ENCODE measurements at places on chromosomes 11 and 22.

GRCh38 chr11:35688023-35688422 lies 25.4 kb downstream of the TRIM44 start:
- no peak for DNase-seq

DNA sequence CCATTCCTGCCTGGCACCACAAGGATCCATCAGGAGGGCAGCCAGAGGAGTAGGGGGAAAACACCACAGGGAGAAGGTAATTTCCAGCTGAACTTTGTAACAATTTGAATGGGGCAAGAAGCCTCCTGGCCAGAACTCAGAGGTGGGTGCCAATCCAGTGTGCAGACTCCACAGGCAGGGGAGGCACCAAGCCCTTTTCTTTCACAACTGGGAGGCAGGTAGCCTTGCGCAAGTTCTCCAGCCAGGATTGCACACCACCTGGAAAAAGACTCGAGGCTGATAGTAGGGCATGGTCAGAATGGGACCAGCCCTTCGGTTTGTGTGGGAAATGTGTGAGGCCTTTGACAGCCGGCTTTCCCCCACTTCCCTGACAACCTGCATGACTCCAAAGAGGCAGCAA lies 161.9 kb upstream of the ARHGAP42 start:
- DNase-seq: no peak

GRCh38 chr11:132782102-132782501 lies 750.2 kb downstream of the OPCML start:
- peak; percentile 31 for DNase-seq

GRCh38 chr22:50691521-50691920 lies 18.9 kb downstream of the SHANK3 start:
- DNase-seq: no peak

DNA sequence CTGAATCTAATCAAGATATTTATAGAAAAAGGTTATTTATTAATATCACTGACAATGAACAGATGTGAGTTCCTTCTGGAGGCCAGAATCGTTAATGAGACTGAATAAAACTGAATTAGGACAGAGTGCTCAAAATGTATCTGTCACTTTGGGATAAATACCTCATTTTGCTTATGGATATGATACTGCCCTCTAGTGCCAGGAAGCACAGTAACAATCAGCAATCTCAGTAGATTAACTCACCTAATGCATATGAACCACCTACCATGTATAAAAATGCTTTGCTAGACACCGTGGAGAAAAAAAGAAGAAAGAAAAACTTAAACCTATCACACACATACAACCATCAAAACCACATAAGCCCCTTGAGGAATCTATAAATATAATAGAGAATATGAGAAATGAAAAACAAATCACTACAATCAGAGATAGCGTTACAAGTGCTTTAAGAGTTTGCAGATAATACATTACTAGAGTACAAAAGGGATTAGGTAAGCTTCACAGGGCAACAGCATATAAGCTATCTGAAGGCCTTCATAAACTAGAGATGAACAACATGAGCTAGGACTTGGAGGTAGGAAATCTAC lies 117.4 kb downstream of the SGSM3 start:
- peak; percentile 28 for DNase-seq

- no peak for DNase-seq
These were observed 4.0 kb downstream of the OR51F2 start for GRCh38 chr11:4825132-4825531.

- no peak for DNase-seq
These were observed 30.3 kb downstream of the BCR start for GRCh38 chr22:23210428-23211170.

GRCh38 chr11:19891022-19891421 lies 178.4 kb downstream of the NAV2 start:
- no peak for DNase-seq

DNA sequence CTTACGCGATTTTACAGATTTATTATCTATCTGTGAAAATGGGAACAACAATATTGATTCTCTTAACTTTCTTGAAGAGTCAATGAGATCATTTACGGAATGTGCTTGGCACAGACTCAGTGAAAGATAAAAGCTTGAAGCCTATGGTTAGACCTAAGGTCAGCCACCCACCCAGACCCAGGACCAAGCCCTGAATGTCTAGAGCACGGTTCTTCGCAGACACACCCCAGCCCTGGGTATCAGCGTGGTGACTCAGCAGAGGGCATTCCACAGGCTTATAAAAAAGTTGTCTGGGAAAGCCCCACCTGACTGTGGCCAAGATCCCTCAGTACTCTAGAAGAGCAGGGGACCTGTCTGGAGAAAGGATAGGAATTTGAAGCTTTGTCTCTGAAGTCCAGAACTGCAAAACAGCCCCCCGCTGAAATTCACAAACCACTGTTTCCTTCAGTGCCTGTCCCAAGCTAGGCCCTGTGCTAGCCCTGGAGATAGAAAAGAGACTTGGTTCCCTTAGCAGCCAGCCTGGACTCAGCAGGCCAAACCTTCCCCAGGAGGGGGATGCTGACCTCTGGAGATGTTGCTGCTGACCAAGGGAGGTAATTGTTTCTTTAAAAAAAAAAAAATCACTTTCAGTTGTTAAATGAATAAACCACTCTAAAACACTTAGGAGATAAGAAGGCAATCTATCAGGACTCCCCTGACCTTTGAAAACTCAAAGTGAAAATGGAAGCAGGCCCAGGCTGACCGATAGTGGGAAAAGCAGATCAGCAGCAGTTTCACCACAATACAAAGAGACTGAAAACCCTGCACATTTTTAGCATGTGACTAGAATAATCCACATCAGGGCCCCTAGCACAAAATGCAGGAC lies 114.0 kb downstream of the ABTB2 start:
- DNase-seq: no peak

GRCh38 chr11:116330439-116331185 lies 442.2 kb downstream of the BUD13 start:
- no peak for DNase-seq

- no peak for DNase-seq
These were observed 12.9 kb upstream of the WT1 start for GRCh38 chr11:32448232-32448631.

- DNase-seq: no peak
These were observed 265.8 kb downstream of the BUD13 start for GRCh38 chr11:116507016-116507415.

GRCh38 chr22:44625421-44625760 lies 76.6 kb upstream of the PRR5 start:
- no peak for DNase-seq

DNA sequence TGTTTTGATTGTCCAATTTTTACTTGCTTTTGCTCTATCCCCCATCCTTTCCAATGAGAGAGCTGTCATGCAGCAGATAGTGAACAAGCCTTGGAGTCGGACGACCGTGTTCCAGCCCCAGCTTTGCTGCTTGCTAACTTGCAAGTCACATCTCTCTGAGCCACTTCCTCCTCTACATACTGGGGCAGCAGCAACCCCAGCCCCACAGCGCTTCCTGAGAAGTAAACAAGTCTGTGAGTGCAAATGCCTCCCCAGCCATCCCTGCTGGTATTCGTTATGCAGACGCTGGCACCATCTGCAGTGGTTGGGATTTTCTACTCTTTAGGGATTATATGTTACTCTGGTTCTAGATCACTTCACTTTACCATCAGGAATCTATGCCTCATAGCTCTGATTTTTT lies 35.0 kb downstream of the TPBGL start:
- peak; percentile 16 for DNase-seq

- DNase-seq: no peak
These were observed 752.7 kb downstream of the METTL15 start for GRCh38 chr11:28860893-28861292.

- no peak for DNase-seq
These were observed 34.1 kb upstream of the TLCD5 start for GRCh38 chr11:120290956-120291355.

- no peak for DNase-seq
These were observed 539 bp downstream of the SLC35C1 start for GRCh38 chr11:45805305-45806071.

DNA sequence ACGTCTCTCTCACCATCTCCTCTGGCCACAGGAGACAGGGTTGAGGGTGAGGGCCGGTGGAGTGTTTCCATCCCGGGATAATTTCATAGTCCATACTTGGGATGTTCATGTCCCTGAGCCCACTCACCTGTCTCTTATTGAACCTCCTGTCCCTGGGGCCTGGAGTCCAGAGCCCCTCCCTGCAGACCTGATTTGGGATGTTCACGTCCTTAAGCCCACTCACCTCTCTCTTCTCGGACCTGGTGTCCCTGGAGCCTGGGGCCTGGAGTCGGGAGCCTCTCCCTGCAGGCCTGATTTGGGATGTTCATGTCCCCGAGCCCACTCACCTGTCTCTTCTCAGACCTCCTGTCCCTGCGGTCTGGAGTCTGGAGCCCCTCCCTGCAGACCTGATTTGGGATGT lies 868.2 kb downstream of the BRD1 start:
- no peak for DNase-seq

GRCh38 chr11:112835591-112836255 lies 125.5 kb upstream of the NCAM1 start:
- no peak for DNase-seq

DNA sequence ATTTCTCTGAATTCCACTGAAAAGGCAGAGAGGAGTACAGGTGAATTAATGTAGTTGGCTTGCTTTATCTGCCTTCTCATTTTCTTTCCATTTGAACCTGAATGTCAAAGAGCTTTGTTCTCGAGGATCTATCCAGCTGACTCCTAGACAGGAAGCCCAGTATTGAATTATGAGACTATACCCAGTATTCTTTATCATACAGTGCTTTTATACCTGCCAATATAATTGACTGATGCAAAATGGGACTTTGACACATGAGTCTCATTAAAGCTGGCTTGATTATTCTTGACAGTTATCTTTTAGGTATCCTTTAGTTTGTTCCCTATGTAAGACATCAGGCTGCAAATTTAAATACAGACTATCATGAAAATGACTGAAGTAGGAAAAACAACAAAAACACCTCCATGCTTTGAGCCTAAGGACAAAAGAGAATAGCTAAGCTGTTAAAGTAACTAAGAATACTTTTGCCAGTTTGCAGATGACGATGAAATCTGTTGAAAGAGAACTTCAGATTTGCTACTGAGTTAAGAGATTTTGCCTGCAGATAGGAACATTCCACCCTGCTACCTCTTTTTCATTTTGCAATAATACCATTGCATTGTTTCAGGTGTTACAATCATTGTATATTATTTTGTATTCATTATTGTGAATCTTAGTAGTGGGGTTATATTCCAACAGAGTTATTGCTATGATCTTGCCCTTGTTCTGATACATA lies 117.1 kb downstream of the ENTHD1 start:
- no peak for DNase-seq
